NCI-H1417 (cell line): ENCODE measurements at places on chromosomes 1 and 21.

- DNase-seq: no peak
Measured at GRCh38 chr1:169052727-169053126, 53.8 kb upstream of the ATP1B1 start.

GRCh38 chr1:96465441-96465840, 256.1 kb upstream of the PTBP2 start:
- DNase-seq: no peak

GRCh38 chr1:187762118-187762517, 933.4 kb downstream of the PLA2G4A start:
- peak; percentile 76 for DNase-seq

DNA sequence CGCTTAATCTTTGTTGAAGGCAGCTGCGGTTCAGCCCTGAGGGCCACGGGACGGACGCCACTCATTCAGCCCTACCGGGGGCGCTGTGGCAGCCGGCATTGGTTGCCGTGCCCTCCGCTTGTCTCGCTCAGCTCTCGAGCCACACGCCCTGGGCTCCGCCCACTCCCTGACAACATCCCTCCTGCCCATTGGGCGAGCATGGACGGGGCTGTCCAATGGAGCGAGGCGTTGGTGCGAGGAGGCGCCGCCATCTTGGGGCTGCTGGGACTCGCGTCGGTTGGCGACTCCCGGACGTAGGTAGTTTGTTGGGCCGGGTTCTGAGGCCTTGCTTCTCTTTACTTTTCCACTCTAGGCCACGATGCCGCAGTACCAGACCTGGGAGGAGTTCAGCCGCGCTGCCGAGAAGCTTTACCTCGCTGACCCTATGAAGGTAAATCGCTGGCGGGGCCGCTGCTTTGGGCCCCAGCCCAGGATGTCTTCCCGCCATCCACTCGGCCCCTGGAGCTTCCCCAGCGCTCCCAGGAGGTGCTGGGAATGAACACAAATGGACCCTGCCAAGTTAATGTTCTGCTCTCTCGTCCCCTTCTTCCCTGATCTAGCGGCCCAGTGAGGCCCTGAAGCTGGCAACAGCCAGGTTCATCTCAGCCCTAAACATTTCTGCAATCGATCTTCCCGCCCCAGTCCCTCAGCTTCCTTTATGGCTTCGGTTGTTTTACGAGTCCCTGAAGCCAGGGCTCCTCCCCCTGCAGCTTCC, at the start of gene SRP9:
TSS of gene SRP9 (plus strand) at position 244 of the 754 bp plus-strand sequence. CDS start at position 359, 115 bp downstream.
- peak; percentile 99 for DNase-seq

GRCh38 chr21:42010507-42011495, 641 bp upstream of the ZBTB21 start:
- DNase-seq: peak; percentile 88

GRCh38 chr1:36905941-36906340, 128.4 kb downstream of the GRIK3 start:
- DNase-seq: no peak

GRCh38 chr1:64315402-64315801, 112.0 kb downstream of the UBE2U start:
- no peak for DNase-seq

GRCh38 chr1:21924503-21925005, 12.6 kb downstream of the HSPG2 start:
- no peak for DNase-seq

GRCh38 chr1:107964336-107965109, 457 bp downstream of the VAV3 start:
- peak; percentile 70 for DNase-seq

- no peak for DNase-seq
Measured at GRCh38 chr1:62903522-62903921, 119.6 kb downstream of the ATG4C start.

- DNase-seq: no peak
Measured at GRCh38 chr1:100613817-100614559, 76.0 kb downstream of the GPR88 start.

- no peak for DNase-seq
Measured at GRCh38 chr1:172628401-172628800, 30.5 kb upstream of the FASLG start.

- no peak for DNase-seq
Measured at GRCh38 chr1:183989078-183989577, 48.4 kb downstream of the COLGALT2 start.

DNA sequence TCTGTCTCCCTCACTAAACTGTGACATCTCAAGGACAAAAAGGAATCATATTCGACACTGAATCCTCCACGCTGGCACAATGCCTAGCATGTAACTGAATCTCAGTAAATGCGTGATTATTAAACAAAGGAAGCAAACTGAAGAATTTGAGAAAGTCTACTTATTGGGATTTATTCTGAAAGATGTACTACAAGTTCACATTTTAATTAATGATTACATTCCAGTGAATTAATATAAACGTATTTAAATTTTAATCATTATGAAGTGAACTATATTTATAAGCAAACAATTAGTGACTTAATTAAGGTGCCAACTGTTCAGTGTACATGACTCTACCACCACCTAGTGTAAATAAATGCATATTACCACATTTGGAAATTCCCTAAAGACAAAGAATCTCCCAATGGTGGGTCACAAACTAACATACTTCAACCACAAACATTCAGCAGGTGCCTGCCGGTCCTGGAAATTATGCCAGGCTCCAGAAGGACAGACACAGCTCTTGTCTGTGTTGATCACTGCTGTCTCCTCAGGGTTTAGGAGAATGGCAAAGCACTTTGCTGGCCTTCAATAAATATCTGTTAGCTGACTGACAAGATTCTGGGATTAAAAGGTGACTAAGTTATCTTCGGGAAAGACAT, 56.3 kb downstream of the SMYD3 start:
- DNase-seq: peak; percentile 1

- DNase-seq: no peak
Measured at GRCh38 chr1:18752409-18752808, 107.1 kb downstream of the TAS1R2 start.

DNA sequence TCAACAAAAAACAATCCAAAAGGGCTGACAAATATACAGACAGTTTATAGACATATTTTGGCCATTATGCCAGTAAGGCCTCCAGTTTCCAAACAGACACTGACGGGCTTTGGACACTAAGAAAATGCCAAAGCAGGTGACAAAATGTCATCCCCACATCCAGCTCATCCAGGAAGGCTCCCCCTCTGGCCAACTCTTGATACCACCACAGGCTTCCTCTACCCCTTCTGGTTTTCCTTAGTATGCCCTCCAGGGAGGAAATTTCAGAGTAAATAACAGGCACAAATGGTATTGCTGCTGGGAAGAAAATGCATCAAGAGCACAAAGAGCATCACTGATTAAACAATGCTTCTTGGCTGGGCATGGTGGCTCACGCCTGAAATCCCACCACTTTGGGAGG, 225.3 kb downstream of the VAV3 start:
- no peak for DNase-seq

DNA sequence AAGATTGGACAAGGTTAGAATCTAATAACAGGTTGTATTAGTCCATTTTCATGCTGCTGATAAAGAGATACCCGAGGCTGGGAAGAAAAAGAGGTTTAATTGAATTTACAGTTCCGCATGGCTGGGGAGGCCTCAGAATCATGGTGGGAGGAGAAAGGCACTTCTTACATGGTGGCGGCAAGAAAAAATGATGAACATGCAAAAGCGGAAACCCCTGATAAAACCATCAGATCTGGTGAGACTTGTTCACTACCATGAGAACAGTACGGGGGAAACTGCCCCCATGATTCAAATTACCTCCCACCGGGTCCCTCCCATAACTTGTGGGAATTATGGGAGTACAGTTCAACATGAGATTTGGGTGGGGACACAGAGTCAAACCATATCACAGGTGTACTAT, 22.9 kb upstream of the TTLL7 start:
- DNase-seq: no peak

DNA sequence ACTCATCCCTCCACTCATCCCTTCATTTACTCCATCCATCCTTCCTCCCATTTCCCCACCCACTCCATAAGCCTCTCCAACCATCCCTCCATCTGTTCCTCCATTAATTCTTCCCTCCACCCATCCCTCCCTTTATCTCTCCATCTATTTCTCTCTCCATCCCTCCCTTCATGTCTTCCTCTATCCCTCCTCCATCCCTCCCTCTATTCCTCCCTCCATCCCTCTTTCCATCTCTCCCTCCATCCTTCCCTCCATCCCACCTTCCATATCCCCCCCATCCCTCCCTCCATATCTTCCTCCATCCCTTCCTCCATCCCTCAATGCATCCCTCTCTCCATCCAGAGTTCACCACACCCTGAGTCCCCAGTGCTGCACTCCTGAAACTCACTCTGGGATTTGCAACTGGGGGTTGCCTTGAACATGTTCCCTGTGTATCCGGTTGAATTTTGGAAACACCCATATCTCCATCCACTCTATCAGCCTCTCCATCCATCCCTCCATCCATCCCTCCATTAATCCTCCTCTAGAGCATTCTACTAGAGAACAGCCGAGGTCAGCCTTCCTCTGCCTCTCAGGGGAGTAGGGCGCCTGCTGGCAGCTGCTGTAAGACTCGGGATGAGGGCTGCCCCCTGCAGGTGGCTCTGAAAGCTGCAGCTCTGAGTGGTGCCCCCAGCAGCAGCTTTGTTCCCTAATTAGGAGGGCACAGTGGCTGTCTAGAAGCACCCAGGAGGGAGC, 39.4 kb downstream of the ABCG1 start:
- peak; percentile 51 for DNase-seq

GRCh38 chr1:62676611-62677356, 11.4 kb downstream of the DOCK7 start:
- no peak for DNase-seq

DNA sequence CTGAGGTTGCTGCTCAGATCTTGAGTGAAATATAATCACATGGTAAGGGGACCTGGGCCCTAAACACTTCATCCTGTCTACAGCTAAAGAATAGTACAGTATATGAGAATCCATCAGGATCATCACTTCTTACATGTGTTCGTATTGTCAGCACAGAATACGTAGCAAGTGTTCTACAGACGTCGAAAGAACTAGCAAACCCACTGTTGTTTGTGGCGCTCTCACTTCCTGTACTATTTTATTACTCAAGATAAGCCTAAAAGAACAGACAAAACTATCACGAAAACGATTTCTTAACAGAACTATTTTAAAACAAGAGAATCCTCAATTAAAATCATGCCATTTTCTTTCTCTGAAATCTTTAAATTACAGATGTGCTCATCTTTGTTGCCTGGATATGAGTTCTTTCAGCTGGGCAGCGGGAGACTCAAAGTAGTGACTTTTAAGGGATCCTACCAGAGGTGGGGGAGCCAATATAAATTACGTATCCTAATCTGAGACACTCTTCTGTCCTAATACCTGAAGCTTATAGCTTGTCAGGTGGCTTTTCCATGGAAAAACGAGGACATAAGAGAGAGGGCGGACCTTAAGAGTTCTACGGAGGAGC, 724 bp downstream of the ST7L start:
- no peak for DNase-seq

GRCh38 chr1:24955161-24955560, 25.1 kb upstream of the RUNX3 start:
- DNase-seq: no peak

GRCh38 chr1:94025383-94026340, 95.3 kb downstream of the ABCA4 start:
- peak; percentile 56 for DNase-seq

- DNase-seq: peak; percentile 98
Measured at GRCh38 chr1:155167166-155168104, 5.7 kb downstream of the KRTCAP2 start.

DNA sequence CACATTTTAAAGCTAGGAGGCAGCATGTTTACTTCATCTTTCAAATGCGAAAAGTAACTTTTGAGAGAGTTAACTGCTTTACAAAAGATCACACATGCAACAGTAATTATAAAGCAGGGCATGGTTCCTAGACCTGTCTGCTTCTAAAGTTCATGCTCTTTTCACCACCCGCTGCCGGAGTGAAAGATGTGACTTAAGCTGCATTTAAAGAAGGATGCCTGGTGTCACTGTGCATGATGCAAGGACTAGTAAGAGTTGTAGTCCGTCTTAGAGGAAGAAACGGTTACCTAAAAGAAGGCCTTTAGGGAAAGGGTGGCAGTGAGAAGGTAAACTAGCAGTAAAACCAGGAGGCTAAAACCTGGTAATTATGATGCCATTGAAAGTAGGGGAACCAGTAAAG, 1689.1 kb downstream of the KCNT2 start:
- no peak for DNase-seq

DNA sequence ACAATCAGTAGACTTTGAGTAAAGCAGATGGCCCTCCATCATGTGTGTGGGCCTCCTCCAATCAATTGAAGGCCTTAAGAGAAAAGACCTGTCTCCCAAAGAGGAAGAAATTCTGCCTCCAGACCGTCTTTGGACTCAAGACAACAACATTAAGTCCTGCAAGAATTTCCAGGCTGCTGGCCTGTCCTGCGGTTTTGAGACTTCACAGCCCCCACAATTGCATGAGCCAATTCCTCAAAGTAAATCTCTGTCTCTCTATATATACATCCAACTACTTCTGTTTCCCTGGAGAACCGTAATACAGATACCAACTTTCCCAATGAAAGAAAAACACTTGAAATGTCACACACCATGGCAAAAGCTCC, 16.4 kb downstream of the REG4 start:
- DNase-seq: peak; percentile 89

DNA sequence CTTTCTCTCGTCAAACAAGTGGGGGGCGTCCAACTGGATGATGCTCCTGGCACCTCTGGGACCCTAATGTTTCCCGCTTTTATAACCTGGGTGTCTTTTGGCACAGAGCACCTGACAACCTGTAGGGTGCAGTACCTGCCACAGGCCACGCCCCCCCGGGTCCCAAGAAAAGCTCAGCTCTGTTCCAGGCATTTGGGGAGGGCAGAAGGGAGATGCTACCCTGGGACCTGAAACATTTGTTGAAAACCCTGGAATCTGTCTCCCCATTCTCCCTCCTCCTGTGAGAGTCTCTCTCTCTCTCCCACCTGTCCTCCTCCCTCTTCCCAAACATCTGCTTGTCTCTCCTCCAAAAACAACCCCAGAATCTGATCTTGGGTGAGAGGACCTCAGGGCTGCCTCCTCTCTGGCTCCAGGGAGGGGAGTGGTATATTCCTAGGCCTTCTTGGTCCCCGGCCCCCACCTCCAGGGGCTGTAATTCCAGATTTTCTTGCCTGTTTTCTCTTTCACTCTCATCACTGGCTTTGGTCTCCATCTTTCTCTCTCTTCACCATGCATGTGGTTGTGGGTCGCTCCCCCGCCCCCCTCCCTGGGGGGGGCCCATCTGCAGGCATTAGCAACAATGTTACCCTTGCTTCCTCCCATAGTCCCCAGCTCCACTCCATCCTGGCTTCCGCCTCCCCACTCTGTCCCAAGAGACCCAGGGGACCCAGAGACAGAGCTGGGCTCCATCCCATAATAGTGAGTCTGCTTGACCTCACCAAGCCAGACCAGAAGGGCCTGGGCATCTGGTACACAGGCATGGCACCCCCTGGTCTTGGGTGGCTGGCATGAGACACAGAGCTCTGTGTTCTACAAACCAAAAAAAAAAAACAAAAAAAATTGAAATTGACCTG, 4.1 kb downstream of the AHDC1 start:
- no peak for DNase-seq
